ENCODE measurements at places on chromosomes 12 and 14.
A peak's percentile ranks its signal among the peaks of the same experiment; 100 is the strongest.

- DNase-seq = no peak
Observed at GRCh38 chr12:1443421-1444141, 150.8 kb downstream of the FBXL14 start.

DNA sequence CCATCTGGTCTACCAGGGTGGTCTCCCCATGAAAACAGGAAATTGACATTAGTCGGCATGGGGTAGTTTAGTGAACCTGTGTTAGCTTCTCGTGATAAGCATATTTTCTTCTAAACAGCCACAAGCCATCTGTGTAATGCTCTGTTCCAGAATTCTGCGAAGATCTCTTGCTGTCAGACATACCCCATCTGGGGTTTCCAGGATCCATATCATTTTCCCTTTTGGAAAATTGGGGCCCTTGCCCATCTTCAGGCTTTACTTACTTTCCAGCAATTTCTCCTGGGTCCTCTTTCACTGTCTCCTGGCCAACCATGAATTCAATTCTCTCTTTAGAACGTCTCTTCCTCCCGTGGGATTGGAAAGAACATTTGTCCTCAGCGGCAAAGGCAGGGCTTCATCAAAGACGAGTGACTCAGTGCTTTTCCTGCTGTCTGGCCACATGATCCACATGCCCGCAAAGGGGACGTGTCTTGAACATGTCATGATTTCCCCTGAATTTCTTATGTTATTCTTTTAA is 21.4 kb upstream of the NCOR2 start:
- DNase-seq = peak; percentile 29

GRCh38 chr12:84315926-84316325 is 596.7 kb downstream of the SLC6A15 start:
- DNase-seq = no peak

GRCh38 chr14:62002642-62003041 is 240.4 kb downstream of the SNAPC1 start:
- DNase-seq = no peak

DNA sequence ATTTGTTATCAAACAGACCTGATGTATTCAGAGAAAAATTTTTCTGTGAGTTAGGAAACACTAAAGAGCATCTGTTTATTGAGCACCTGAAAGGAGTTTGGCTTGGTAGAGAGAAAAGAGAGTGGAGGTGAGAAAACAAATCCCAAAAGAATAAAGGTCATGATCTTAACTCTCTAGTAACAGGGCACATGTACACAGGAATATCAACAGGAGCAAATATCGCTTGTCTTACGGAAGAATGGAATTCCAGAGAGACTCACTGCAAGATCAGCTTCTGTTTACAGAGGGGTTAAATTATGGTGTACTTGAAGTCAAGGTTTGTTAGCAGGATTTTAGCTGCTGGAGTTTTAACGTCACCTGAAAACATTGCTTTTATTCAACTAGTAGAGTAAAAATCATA is 78.8 kb downstream of the SPPL3 start:
- no peak for DNase-seq

GRCh38 chr12:22082190-22082701 is 36.2 kb downstream of the CMAS start:
- DNase-seq = no peak

DNA sequence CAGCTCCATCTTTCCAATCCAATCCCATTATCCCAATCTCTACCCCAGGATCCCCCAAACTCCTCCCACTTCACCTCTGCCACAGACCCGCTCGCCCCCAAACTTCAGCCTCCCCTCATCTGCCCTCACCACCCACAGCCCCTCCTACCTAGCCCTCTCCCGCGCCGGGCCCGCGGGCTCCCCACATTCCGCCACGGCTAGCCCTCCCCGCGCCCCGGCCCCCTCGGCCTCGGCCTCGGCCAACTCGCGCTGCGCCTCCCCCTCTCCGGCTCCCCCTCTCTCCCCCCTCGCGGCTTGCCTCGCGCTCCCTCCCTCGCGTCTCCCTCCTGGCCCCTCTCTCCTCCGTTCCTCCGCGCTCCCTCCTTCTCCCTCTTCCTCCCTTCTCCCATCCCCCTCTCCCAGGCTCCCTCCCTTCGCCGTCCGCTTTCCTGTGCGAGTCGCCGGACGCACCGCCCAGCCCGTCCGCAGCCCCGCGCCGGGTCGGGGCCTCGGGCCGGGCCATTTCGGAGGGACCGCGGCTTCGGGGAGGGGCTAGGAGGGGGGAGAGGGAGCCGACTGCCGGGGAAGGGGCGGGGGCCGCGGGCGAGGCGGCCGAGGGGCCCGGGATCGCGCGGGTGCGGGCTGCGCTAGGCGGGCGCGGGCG is at the start of gene ATN1:
Gene ATN1, plus strand, starts transcription at position 581 of the 643 bp plus-strand sequence. CDS start 6,043 bp downstream, outside the sequence.
- DNase-seq = peak; percentile 32

- DNase-seq = no peak
Observed at GRCh38 chr14:91291786-91292405, 47.4 kb upstream of the GPR68 start.

- DNase-seq = no peak
Observed at GRCh38 chr12:106309671-106310505, 7.4 kb downstream of the TCP11L2 start.

DNA sequence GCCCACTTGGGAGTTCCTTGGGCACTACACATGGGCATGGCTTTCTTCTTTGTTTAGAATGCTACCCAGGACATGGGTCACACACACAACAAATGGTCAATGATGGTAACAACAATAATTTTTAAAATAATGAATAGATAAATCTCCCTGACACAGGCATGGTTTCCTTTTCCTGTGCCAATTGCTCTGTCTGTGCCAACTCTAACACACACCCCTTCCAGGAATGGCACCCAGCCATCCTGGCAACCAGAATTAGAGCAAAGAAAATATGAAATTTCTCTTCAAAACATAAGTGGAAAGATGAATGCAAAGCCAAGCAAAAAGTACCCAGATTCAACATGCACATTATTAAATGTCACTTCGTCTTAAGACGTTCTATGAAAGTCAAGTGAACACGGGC is 104.9 kb upstream of the SOX5 start:
- DNase-seq = no peak

DNA sequence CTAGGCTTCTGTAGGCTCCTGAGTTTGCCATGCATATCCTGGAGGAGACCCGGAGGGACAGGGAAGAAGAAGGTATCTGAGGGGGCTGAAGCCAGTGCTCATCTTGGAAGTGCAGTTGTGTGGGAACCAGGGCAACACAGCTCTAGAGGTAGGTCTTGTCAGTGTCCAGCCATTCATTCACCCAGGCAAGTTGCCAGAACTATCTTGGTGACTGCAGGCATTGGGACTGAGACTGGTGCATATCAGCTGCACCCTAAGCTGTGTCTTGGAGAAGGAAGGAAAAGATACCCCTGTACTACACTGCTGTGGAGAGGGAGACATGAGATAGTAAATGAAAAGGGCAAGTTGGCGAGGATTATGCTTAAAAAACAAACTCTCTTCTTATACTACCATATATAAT is 4.9 kb upstream of the WIF1 start:
- no peak for DNase-seq

GRCh38 chr12:96521895-96522682 is 32.7 kb downstream of the CFAP54 start:
- no peak for DNase-seq

DNA sequence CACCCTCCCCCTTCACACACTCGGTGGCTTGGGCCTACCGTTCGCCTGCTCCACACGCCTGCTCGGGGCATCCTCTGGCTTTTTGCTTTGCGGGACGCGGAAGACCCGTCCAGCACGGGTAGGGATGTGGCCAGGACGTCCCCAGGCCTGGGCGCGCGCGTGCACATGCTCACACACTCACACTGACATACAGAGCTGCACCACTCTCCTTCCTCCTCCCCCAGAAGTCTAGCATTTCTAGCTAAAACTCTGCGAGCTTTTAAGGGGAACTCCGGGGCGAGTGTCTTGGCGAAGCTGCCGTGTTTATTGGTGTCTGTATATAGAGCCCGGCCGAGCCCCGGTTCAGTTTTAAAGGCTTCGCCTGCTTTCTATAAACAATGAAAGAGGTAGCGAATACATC is 5.0 kb downstream of the TBX5 start:
- no peak for DNase-seq

All from activated T-cell treated with anti-CD3 and anti-CD28 coated beads for 48 hours (primary cell).